ENCODE measurements at places on chromosomes 13 and 19.

GRCh38 chr19:23788411-23788810, 29.7 kb upstream of the ZNF681 start:
- DNase-seq = no peak

DNA sequence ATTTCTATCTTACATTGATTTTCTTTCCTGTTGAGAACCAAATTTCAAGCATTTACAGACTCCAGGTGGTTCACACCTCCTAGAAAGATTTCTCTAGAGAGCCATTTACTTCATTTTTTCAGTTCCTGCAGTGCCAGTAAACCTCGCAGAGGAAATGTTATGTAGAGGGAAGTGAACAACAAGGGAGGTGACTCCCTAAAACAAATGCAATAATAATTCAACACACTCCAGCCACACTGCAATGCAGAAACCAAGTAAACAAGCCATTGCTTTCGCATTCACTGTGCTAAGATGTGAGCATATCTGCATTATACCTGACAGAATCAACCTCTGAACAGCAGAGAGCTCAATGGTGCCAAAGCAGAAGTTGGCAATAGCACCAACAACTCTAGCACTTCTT, 215.1 kb downstream of the RBM26 start:
- no peak for DNase-seq

DNA sequence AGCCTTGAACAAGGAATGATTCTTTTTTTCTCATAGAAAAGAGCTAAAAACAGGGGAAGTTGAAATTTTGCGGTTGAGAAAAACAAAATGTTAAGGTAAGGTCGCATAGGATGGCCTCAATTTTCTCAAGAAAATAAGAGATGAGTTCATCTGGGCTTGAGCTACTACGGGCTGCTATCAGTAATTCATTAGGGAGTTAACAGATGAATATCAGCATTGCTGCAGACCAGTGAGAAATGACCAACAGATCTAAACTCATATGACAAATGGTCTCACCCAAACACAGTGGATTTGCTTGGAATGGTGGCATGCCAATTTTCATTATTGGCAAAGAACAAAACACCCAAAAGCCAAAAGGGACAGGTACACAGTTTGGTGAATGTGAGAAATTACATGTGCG, 56.6 kb downstream of the GPC6 start:
- no peak for DNase-seq

- no peak for DNase-seq
Measured at GRCh38 chr13:44132710-44133109, 240.9 kb upstream of the SERP2 start.

DNA sequence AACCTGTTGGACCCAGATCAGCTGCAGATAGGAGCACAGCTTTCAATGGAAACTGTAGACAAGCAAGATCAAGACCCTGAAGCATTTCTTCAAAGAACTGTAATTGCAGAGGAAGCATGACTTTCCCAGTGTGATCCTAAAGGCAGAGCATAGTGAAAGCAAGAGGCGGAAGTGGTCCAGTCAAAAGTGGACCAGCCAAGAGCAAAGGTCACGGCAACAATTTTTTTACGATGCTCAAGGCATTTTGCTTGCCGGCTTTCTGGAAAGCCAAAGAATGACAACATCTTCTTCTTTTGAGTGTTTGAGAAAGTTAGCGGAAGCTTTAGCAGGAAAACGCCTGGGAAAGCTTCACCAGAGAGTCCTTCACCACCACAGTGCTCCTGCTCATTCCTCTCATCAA, 111.6 kb downstream of the RNF17 start:
- DNase-seq = no peak

DNA sequence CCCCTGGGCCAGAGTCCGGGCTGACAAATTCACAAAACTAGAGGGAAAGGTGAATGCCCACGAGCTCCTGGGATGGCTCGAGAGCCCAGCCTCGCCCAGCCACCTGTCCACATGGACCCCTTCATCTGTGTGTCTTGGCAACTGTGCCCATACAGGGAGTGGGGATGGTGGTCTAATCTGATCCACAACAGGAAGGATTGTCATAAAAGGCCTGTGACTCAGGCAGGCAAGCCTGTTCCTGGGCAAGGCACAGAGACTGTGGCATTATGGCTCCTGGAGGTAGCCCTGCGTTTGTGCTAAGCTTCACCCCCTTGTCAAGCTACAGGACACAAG, 20.0 kb downstream of the CAPS start:
- no peak for DNase-seq

Measured in right hindlimb (tissue), 1 donor.